AG09319 (cell line): ENCODE measurements at places on chromosomes 6 and 20.
A peak's percentile ranks its signal among the peaks of the same experiment; 100 is the strongest.

GRCh38 chr6:16392010-16392409 lies 153.6 kb downstream of the GMPR start:
- DNase-seq: no peak

GRCh38 chr6:162974685-162975084 lies 246.9 kb downstream of the PACRG start:
- no peak for DNase-seq

DNA sequence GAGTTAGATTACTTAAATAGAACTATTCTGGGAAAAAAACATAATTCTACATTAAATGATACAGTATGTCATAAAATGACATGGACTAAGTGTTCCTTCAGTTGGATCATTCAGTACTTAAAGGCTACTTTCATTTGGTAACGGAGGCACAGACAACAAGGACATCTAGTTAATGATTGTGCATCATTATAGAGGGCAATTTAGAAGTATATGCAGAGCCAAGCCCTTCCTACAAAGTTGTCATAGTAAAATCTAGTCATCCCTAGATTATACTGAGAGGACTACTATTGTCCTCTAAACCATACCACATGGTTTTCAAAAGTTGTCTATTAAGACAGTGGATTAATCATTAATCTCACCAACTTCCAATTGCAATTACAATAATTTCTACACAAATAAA lies 53.9 kb upstream of the STXBP5 start:
- DNase-seq: no peak

DNA sequence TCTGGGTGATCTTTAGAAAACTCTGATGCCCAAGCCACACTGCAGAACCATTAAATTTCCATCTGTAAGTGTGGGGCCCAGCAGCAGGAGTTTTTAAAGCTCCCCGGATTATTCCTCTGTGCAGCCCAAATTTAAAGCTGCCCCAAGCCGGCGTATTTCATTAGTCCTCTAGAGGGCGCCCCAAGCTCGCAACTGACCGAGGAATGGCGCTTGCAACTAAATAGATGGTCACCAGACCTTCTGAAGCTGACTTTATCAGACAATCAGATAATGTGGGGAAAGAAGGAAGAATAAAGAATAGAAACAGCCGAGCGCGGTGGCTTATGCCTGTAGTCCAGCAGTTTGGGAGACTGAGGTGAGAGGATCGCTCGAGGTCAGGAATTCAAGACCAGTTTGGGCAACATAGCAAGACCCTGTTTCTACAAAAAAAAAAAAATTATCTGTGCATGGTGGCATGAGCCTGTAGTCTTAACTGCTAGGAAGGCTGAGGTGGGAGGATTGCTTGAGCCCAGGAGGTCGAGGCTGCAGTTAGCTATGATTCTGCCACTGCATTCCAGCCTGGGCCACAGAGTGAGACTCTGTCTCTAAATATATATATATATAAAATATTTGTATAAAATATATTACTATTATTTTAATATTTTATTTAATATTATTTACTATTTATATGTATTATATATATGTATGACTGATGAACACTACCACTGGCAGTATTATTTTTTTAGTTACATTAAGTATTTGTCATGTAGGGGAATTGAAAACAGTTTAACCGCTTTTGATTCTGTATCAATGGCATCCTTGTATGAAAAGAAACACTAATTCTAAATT lies 56.0 kb downstream of the OTOR start:
- peak; percentile 8 for DNase-seq

- DNase-seq: no peak
Measured at GRCh38 chr20:63522981-63523611, 2.5 kb downstream of the PPDPF start.

GRCh38 chr6:31546339-31546957 lies at the start of gene ATP6V1G2:
Gene ATP6V1G2 (minus strand): TSS chr6:31546608. CDS start chr6:31546559, 49 bp downstream.
- DNase-seq: peak; percentile 81

DNA sequence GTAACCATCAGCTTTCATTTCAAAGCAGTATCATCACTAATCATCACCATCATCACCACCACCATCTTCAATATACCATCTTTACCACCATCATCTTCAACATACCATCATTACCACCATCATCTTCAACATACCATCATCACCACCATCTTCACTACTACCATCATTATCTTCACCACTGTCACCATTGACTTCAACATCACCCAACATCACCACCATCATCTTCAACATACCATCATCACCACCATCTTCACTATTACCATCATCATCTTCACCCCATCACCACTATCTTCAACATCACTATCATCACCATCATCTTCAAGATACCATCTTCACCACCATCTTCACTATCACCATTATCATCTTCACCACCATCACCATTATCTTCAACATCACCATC lies 40.5 kb upstream of the FRMD1 start:
- DNase-seq: no peak

- DNase-seq: no peak
Measured at GRCh38 chr20:57221916-57222630, 44.4 kb downstream of the BMP7 start.

DNA sequence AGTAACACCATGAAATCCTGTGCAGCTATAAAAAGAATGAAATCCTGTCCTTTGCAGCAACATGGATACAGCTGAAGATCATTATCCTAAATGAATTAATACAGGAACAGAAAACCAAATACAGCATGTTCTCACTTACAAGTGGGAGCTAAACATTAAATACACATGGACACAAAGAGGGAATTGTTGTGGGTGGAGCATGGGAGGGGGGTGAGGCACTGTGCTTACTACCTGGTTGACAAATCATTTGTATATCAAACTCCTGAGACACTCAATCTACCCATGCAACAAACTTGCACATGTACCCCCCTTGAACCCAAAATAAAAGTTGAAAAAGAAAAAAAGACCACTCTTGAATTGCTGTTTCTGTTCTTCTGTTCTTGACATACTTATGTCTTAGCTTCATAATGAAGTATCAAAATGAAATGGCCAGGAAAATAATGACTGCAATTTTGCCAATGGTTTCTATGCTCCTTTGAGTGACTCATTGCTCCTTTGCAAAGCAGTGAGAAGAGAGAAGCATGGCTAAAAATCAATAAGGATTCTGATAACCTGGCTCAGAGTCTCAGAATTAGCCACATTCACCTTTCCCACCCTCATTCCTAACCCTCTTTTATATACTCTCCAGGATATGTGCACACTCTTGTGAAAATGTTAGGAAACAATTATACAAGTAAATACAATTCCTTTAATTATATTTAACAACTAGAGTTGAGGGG lies 71.0 kb downstream of the CYP39A1 start:
- DNase-seq: no peak

DNA sequence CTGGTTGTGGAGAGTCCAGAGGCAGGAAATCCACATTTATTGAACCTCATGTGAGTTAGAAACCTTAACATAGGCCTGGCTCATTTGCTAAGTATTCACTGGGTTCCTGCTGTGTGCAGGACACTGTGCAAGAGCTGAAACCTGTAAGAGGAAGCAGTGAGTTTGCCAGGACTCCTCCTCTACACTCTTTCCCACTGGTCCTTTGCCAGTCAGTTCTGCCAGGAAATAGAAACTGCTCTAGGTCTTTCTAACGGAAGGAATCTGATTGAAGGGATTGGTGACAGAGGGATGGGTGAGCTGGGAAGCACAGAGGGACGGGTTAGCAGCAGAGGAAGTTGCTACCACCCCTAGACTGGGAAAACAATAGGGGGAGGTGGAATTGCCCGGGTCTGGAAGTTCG lies 234.2 kb upstream of the ECI2 start:
- no peak for DNase-seq

DNA sequence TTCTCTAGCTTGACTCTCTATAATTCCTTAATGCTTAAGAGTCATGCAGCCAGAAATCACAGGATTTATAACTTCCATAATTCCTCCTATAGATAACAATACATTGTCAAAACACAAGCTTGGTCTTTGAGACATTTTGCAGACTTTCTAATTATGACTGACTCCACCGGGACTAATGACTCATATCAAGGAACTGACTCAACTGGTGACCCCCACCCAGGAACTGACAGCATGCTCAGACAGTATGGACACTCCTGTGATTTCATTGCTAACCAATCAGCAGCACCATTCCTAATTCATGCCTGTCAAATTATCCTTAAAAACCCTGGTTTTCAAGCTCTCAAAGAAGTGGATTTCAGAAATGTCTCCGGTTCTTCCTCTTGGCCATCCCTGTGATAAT lies 670.5 kb upstream of the IMPG1 start:
- no peak for DNase-seq

DNA sequence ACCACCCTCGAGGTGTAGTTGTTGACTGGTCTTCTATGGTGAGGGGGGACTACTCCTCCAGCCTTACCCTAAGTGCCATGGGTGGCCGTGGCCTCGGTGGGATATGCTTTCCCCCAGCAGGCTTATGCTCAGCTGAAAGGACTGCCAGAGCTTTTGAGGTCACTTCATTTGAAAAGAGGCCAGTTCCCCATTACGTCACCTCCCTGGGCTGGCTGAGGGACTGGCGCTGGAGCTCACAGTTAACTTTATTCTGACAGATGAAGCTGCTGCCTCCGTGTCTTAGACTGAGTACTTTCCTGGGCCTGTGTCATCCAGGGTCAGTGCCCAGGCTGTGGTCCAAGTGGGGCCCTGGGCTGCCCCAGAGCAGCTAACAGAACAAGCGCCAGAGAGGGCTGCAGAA lies 42.8 kb upstream of the PCMTD2 start:
- DNase-seq: no peak

DNA sequence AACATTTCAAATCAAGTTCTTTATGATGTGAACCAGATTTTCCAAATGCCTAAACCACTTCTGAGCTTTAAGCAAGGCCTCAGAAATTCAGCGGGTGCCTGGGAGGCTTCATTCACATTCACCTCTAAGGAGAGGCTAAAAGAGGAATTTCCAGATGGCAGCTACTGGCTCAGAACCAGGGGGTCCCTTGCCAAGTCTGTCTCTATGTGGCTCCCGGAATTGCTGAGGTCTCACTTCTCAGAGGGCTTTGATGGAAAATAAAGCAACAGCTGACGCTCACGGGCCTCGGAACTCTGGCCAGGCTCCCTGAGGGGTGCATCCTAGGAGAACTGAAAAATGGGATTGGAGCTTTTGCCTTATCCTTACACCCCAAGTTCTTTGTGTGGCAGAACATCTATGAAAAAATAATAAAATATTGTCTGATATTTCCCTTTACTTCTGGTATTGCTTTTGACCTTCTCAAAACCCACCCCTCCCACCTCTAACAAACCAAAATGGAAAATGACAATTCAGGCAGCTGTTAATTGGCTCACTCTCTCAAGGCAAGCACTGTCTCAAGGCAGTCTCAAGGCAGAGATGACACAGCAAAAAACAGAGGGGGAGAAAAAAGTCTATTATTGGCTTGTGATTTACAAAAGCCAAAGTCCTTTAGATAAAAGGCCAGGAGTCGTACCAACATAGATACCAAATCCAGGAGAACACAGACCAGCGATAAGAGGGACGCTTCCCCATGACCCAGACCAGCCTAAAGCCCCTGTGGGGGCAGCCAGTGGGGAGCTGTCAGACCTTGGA lies 21.8 kb upstream of the LRRN4 start:
- no peak for DNase-seq

- DNase-seq: no peak
Measured at GRCh38 chr20:64021124-64021975, 14.6 kb upstream of the C20orf204 start.

GRCh38 chr6:165200178-165200577 lies 109.2 kb downstream of the C6orf118 start:
- DNase-seq: no peak

DNA sequence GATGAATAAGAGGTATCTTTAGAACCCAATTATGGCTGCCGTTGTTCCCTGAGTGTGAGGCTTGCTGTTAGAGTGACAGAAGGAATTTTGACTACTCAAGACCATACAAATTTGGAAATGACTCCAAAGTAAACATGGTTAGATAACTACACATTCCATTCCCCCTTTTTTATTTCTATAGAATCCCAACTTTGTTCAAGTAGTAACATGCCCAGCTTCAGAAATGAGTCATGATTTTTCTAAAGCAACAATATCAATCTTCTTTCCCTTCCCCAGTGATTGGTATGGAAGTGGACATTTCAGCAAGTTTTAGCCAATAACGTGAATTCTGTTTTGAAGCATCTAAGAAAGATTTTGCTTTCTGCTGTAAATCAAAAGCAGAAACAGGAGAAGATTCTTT lies 37.8 kb downstream of the HCRTR2 start:
- DNase-seq: no peak

GRCh38 chr6:138001750-138002349 lies 105.4 kb downstream of the PERP start:
- DNase-seq: peak; percentile 18

DNA sequence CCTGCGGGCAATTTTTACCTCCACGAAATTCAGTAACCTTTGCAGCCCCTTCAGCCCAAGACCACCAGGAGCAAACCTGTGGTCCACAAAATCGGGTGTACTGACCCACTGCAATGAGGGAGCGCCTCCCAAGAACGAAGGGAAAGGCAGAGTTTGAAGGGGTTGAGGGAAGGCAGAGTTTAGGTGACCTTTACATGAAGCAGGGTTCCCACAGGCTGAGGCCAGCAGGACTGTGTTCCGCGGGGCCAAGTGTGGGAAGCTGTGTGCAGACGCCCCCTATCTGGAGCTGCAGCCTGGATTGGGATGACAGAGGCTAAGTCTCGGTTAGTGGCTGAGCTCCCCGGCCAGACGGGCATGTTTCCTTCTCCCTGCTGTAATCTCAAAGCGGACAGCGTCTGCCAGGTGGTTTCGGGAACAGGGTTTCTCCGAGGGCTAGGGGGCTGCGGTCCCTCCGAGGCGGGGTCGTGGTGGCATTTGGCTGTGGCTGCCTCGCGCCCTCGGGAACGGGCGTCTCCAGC lies 826 bp upstream of the PYGB start:
- DNase-seq: no peak

DNA sequence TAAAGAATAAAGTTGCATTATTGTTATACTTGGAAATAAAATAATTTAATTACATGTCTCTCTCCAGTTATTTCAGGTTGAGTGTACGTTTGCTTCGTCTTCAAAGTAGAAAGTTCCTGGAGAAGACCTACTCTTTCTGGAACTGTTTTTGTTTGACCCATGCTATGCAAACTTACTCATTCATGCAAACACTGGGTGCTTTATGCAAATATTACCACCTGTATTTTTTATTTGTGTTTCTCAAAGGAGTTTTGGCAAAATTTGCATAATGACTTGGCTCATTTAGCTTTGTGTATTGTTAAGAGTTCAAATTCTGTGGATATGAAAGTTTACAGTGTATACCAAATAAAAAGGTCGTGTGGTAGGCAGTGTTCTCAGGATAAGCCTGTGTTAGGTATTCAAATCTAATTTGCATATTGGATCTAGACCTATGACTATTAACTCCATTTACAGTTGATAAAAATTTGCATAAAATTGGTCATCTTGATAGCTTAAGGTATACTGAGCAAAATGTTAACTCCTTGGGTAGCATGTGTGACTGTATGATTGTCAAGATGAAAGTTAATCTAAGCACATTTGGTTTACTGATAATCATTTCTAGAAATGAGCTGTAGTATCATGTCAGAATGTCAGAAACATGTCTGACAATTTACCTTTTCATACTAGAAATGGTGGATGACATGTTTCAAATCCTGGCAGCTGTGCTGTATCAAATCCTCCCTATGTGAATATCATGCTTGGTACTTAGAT lies 65.2 kb downstream of the CDKAL1 start:
- no peak for DNase-seq
